Transverse colon (tissue), 4 donors: ENCODE measurements at places on chromosomes 16 and 17.

GRCh38 chr17:67575325-67575724 lies 142.4 kb upstream of the NOL11 start:
- DNase-seq, result peak; percentile 22

DNA sequence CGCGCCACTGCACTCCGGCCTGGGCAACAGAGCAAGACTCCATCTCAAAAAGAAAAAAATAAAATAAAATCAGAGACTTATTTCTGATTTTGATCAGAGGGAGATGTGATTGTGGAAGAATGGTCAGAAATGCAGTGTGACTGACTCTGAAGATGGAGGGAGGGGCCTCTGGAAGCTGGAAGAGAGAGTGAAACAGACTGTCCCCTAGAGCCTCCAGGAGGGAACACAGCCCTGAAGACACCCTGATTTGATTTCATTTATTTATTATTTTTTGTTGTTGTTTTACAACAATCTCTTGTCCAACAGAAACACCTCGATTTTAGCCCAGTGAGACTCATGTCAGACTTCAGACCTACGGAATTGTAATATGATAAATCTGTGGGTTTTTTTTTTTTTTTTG lies 26.1 kb downstream of the BCL7C start:
- DNase-seq, result no peak

GRCh38 chr17:50477976-50478375 lies 684 bp upstream of the RSAD1 start:
- no peak for DNase-seq

- no peak for DNase-seq
Measured at GRCh38 chr16:85832570-85833218, 33.2 kb downstream of the COX4I1 start.

- DNase-seq, result no peak
Measured at GRCh38 chr17:76480632-76481031, 13.2 kb downstream of the AANAT start.

DNA sequence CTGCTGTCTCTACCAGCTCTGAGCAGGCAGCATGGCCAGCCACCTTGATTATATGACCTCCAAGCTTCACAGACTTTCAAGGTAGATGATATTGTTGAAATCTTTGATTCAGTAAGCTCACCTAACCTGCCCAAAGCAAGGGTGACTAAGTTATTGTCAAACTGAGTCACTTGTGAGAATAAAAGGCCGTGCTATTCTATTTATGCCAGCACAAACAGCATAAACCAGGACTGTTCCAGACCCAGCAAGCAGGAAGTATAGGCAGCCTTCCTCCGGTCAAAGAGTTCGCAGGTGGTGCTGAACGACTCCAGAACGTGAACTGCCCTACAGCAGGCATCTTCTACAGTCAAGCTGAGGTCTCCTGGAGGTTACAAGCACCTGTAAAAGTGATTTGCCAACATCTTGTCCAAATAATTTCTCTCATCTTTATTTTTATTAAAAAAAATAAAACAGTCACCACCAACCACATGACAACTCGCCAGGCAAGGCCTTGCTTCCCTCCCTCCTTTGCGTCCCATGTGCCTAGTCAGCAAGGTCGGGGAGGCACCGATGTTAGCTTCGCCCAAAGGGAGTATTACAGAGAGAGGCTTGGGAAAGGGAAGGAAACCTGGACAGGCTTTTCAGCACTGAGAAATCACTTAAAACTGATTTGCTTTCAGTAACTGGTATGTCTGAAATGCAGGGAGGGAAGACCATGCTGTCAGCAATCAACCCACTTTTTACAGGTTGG lies 10.8 kb downstream of the ARL2BP start:
- DNase-seq, result no peak

DNA sequence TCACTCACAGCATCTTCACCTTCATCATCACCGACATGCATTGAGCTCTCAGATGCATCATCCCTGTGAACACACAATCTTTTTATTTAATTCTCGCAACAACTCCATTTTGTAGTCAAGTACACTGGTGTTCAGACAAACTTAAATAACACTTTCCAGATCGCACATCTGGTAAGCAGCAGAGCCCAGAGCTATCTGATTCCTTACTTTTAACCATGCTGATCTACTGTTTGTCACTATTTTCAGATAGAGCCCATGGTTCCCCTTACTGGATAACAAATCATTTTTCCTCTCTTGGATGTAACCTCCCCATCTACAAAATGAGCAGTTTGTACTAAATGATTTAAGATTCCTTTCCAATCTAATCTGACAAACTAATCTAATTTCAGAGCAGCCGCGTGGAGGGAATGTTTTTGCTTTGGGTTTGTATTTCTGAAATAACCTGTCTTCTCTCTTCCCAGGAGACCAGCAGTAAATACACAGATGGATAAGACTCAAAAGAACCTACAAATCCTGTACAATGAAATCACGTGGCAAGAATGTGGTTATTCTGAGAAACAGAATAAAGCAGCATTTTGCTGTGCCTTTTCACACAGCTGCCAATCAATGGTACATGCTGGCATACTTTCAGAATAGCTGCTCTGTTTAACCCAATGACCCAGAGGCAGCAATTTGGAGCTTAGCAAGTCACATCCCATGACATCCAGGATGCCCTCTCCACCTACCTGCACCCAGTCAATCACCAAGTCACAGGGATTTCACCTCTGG lies 72.9 kb upstream of the CCL2 start:
- DNase-seq, result no peak

DNA sequence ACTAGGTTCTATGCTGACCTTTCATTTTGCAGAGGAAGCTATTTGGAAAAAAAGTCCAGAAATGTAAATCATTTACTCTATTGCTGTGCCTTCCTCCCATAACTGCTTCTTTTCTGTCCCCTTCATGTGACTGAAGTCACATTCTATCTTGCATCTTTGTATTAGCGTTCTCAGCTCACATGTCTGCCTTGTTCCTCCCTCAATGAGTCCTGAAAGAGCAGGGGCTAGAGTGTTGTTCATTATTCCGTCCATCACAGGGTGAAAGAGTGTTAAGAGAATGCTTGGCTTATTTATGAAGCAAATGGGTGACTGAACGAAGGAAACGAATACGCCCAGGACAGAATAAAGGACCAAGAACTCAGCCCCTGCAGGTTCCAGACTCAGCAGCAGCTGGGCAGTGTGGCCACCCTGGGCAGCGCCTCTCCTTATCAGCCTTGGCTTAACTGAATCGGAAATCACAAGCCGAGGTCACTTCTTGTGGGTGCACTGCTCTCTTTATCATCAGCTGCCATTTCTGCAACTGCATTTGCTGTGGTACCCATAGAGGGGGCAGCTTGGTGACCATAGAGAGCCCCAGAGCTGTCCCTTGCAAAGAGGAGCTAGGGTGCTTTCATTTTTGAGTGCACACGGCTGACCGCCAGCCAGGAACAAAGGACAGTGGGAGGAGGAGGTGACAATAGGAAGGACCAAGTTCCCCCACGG lies 1.8 kb upstream of the PIK3R6 start:
- no peak for DNase-seq

DNA sequence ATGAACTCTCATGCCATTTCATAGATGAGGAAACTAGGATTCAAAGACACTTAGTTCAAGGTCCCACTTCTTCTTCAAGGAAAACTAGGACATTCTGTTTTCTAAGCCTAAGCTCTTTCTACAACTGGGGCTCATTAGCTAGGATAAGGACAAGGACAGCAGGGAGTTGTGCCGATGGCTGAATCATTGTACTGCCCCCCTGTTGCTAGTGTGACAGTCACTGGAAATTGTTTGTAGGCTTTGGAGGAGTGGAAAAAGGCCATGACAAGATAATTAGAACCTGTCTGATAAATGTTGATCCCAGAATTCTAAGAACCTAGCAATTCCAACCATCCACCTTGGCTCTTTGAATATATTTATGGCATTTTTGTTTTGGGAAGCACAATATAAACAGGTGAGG lies 445.7 kb downstream of the CDH8 start:
- no peak for DNase-seq

GRCh38 chr16:50677351-50677750 lies 3.8 kb downstream of the SNX20 start:
- DNase-seq, result no peak

DNA sequence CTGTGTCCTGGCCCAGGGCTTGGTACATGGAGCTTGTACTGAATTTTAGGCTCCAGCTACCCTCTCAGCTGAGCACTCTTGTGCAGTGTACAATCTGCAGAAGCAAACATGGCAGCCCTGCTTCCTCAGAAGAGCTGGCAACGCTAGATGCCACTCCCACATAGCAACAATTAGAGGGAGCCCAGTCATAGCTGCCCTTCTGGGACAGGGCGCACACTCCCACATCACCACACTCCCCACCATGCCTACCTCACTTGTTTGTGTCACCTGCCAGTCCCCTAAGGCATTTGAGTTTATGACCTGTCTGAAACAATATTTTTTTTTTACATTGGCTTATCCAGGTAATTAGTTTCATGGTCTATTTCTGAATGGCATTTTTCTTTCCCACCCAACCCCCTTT lies 72.3 kb downstream of the C17orf67 start:
- DNase-seq, result no peak

- no peak for DNase-seq
Measured at GRCh38 chr17:32658470-32659418, 172.0 kb downstream of the CDK5R1 start.

- DNase-seq, result no peak
Measured at GRCh38 chr17:36500745-36501225, 14.3 kb downstream of the ZNHIT3 start.

- no peak for DNase-seq
Measured at GRCh38 chr16:68116256-68116867, 31.2 kb downstream of the NFATC3 start.

DNA sequence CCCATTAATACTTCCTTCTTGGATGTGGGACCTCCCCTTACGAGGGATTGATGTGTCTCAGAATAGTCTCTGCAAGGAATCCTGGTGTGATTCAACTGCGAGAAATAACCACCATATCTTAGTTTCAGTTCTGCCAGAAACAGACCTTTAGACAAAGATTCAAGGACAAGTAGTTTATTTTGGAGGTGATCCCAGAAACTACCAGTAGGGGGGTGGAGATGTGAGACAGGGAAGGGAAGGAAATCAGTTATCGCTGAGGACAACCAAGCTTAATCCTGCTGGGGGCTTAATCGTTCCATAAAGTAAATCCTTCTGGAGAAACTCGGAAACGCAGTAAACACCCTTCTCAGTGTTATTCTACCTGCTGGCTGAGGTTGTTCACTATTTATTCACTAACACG lies 5.0 kb upstream of the SDR42E1 start:
- DNase-seq, result no peak

DNA sequence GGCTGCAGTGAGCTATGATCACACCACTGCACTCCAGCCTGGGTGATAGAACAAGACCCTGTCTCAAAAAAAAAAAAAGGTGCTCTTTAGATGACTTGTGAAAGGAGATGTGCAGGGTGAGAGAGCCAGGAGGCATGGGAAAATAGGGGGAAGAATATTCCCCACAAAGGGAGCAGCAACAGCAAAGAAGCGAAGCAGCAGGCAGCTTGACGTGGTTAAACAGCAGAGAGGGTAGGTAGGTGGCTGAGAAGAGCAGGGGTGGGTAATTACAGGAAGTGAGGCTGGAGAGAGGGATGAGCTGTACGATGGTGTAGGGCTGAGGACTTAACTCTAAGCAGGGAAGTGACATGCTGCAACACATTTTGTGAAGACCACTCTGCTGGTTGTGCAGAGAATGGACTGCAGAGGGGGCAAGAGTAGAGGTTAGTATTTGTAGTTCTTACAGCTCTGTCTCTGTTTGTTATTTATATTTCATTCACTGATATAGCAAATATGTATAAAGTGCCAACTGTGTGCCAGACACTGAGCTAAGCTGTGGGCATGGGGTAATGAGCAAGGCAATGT lies 1.6 kb downstream of the HEATR3 start:
- DNase-seq, result no peak

DNA sequence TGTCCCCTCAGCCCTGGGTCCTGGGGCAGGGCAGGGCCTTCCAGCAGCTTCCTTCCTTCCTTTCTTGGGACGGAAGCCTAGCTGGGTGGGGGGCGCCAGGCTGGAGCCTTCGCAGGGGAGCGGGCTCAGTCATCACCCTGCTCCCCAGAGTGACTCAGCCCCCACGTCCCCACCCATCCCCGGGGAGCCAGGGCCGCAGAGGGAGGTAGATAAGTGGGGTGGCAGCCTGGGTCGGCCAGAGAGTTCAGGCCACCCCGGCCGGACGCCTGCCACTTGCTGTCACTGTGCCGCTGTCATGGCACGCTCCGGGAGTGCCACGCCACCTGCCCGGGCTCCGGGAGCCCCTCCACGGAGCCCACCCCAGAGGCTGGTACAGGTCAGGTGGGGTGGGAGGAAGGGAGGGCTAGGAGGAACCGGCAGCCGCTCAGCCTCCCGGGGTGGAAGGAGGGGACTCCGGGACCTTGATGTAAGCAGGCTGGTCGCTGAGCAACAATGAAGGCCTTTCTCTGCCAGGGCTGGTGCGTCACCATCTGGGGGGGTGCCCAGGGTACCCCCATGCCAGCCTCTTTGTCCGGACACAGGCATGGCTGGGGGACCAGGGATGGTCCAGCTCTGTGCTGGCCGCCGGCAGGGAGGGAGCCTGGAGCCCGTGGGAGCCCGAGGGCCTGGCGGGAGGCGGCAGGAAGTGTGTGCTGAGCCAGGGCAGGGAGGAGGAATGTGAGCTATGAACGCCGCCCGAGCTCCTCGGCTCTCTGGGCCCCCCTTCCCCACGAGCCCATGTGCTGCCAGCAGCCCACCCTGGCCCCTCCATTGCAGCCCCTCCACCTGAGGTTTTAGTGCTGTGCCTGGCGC lies 6.6 kb downstream of the NHERF2 start:
- DNase-seq, result peak; percentile 43

- DNase-seq, result peak; percentile 39
Measured at GRCh38 chr16:89094252-89094879, 714 bp downstream of the ACSF3 start.

GRCh38 chr16:85271198-85271597 lies 158.9 kb upstream of the CIBAR2 start:
- no peak for DNase-seq

GRCh38 chr16:84925092-84925772 lies 86.1 kb downstream of the ZDHHC7 start:
- peak; percentile 64 for DNase-seq

- DNase-seq, result peak; percentile 72
Measured at GRCh38 chr16:75264999-75265910, 13.8 kb upstream of the BCAR1 start.

- DNase-seq, result no peak
Measured at GRCh38 chr16:20673071-20673806, 24.2 kb downstream of the ACSM1 start.

DNA sequence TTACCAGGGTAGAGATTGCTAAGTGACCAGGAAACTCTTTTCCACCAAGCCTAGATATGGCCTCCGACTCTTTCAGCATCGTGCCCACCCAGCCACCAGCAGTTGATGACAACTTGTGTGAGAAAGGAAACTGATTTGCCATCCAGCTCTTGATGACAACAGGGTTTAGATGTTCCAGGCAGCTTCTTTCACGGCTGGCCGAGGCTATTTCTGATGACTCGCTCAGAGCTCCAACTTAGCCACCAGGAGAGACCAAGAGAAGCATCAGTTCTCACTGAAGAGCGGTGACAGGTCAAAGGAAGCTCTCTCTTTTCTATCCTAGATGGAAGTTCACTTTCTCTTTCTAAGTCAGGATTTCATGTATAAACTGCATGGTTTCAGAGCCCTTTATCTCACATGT lies 61.2 kb downstream of the MPHOSPH6 start:
- no peak for DNase-seq

- no peak for DNase-seq
Measured at GRCh38 chr17:51739245-51739886, 419.1 kb downstream of the CA10 start.
